ENCODE measurements at places on chromosomes 11 and 22.

- no peak for DNase-seq
These were observed 67.4 kb upstream of the RASSF10 start for GRCh38 chr11:12941671-12942070.

DNA sequence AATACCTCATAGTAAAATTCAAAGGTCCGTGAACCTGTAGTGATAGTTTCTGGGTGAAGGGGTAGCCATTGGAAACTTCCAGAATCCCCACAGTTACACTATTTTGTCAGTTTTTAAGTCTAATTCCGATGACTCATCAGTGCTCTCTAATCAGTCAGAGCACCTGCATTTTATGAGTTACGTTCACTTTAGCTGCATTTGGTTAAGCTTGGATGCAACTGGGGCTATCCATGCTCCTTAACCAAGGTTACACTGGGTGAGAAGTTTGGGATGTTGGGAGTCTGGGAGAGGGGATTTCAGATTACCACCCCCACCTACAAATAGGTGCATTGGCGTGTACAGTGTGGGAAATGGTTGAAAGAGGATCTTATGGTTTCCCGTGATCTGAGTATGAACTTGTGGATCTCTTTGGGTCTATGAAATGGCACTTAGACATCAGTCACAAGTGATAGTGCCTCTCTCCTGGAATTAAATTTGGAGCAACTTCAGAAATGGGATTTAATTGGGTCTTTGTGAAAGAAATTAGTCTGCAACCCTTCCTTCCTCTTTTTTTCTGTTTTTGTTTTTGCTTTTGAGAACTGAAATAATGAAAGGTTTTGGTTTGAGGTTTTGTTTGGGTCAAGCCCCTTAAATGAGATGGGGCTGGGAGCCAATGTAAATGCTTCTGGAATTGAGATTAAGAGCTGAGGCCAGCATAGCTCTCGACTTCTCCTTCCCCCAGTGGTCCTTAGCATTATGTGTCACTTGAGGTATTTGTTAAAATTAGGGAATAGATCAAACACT, 31.5 kb downstream of the EHF start:
- no peak for DNase-seq

DNA sequence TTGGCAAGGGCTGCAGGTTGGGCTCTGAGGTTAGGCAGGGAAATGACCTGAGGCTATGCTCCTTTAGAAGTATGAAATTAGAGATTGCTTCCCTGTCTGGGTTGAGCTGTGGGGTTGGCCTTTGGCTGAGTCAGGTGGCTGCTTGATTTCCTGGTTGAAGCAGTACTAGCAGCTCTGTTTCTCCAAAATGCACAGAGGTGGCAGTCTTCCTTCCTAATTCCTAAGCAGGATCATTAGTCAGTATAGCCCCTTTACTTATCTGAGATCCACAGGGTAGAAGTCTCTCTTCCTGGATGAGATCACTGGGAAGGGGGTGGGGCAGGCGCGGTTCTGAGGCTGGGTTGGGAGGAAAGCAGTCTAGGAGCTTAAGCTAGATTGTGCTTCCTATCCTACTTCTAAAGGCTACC, 1917.5 kb downstream of the LRRC4C start:
- DNase-seq = no peak

DNA sequence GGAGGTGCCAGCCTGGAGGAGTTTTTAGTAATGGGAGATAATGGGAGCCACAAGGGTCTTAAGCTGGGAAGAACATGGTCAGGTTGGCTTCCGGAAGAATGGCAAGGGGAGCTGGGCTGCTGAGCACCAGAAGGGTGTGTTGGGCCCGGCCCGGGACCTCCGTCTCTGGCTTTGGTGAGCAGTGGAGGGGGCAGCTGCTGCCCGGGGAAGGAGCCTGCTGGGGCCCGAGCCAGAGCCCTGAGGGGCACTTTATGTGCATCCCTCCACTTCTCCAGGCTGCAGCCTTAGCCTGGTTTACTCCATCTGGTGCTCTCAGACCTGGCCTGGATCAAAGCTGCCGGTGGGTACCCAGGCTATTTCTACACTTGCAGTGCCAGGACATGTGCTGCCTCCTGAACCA, 8.7 kb upstream of the NPAS4 start:
- no peak for DNase-seq

- DNase-seq = no peak
These were observed 31.6 kb downstream of the SIK2 start for GRCh38 chr11:111633756-111634362.

DNA sequence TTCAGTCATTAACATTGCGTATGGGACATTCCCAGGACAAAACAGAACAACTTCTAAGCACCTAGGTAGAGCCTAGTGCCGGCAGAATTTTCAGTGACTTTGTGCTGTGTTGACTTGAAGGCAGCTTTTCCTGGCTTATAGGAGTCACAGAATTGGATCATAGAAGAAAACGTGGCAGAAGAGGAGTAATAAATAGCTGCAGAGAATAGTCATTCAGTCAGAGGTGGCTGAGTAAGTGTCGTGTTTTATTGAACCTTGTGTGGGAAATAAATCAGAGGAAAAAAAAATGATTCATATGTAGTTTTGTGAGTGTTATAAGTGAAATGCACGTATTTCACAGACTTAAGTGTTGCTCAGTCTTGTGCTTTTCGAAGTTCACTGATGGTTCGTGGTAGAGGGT, 2.1 kb downstream of the BARX2 start:
- DNase-seq = no peak

- no peak for DNase-seq
These were observed 157.8 kb downstream of the NXPE2 start for GRCh38 chr11:114836161-114836560.

GRCh38 chr11:1399386-1400316, 9.9 kb downstream of the BRSK2 start:
- DNase-seq = no peak

DNA sequence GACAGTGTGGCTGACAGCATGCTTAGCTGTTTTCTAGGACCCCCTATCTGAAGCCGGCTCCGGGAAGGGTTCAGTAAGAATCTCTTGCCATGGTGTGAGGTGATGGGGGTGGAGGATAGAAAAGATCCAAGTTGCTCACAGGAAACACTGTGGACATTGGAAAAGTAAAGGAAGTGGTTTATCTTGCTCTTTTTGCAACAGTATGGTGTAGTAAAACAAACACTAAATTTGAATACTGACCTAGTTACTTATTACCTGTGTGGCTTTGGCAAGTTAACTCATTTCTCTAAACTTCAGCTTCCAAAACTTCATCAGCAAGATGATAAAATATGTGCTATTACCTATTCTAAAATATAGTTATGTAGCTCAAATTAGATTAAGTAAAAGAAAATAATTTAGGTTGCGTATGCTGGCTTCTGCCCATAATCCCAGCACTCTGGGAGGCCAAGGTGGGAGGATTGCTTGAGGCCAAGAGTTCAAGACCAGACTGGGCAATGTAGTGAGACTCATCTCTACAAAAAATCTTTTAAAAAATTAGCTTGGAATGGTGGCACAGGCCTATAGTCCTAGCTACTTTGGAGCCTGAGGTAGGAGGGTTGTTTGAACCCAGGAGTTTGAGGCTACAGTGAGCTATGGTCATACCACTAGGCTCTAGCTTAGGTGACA, 51.6 kb upstream of the APOA1 start:
- DNase-seq = no peak

DNA sequence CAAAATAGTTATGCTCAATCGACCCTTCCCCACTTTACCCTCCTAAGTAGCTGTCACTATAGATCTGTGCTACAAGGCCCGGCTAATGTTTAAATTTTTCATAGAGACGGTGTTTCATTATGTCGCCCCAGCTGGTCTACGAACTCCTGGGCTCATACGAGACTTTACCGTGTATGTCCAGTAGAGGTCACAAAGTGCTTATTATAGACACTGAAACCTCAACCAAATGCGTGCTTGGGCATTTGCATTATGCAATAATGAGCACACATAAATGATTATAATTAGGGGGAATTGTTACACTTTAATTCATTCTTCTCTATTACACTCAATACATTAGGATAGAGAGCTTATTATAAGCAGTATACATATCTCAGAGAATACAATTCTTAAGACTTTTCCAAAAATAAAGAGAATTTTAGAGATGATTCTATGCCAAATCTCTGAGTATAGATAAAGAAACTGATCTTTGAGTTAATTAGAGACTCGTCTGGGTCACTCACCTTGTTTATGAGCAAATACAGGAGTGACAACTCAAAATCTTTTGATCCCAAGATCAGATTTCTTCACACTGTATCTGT, 12.5 kb upstream of the MRPL16 start:
- no peak for DNase-seq

DNA sequence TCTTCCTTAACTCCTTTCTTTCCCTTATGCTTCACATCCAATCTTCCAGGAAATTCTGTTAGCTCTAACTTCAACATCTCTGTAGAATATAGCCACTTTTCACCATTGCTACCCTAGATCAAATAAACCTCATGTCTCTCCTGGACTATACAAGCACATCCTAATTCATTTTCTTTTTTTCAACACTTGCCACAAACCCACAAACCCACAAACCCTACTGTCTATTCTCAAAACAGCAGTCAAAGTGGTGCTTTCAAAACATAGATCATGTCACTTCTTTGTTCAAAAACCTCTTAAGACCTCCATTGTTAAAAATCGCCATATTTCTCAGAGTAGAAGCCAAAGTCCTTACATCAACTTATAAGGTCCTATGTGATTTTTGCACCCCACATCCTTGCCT, 94.3 kb downstream of the PIWIL4 start:
- no peak for DNase-seq

DNA sequence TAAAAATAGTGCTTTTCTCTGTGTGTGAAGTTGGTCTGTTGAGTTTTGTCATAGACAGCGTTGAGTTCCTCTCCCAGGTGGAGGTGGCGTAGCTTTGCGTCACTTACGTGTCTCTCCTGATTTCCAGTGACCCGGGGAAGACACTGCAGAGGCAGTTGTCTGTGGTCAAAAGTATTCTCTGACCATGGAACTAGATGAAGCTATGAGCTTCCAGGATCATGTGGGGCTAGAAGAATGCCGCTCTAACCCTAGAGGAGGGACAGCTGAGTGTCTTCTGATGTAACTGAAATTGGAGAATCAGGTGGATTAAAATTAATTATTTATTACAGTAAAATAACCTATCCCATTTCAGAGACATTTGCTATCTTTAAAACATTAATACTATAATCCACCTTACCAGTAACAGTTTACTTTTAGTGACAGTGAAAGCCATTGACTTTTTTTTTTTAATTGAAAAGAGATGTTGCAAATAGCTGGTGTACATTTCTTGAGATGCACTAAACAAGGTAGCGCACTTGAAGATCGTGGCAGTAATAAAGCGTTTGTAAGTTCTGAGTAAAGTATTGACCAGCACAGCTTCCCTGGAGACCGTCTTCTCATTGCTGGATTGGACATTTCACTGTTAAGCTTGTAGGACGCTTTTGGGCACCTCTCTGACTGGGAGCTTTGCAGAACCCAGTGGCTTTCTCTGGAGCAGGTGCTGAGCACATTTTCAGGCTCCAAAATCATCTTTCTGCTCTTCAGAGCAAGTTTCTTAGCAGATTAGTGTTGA, 9.7 kb downstream of the CAT start:
- DNase-seq = no peak

DNA sequence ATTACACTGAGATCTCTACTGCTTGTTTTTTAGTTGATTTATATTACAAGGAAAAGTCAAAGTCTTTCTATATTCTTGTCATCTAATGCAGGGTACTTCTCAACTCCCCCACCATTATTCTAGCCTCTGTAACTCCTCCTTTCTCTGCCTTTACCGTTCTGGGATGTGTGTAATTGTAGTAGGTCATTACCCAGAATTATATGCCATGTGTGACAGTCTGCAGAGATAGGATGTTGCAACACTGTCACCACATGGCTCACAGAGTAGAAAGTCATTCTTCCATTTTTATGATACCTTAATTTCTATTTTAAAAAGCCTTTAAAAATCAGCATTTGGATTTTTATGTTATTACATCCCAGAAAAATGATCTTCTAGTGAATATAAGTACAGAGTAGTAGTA, 32.7 kb downstream of the ZNF143 start:
- DNase-seq = no peak

DNA sequence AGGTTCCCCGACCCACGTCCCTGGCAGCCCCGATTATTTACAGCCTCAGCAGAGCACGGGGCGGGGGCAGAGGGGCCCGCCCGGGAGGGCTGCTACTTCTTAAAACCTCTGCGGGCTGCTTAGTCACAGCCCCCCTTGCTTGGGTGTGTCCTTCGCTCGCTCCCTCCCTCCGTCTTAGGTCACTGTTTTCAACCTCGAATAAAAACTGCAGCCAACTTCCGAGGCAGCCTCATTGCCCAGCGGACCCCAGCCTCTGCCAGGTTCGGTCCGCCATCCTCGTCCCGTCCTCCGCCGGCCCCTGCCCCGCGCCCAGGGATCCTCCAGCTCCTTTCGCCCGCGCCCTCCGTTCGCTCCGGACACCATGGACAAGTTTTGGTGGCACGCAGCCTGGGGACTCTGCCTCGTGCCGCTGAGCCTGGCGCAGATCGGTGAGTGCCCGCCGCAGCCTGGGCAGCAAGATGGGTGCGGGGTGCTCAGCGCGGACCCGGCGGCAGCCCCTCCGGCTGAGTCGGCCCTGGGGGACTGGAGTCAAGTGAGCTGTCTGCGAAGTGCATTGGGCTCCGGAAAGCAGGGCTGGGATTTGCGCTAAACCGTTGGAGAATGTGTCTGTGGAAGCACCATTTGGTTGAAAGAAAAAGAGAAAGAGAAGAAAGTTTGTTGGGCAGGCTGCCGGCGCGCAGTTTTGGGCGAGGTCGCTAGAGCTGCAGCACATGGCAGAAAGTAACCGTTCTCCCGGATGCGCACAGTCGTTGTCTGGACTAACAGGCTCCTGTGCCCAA, at the start of gene CD44:
CD44 (plus strand) TSS at position 229 of the 779 bp plus-strand sequence; CDS start at position 362, 133 bp downstream.
- peak; percentile 66 for DNase-seq

DNA sequence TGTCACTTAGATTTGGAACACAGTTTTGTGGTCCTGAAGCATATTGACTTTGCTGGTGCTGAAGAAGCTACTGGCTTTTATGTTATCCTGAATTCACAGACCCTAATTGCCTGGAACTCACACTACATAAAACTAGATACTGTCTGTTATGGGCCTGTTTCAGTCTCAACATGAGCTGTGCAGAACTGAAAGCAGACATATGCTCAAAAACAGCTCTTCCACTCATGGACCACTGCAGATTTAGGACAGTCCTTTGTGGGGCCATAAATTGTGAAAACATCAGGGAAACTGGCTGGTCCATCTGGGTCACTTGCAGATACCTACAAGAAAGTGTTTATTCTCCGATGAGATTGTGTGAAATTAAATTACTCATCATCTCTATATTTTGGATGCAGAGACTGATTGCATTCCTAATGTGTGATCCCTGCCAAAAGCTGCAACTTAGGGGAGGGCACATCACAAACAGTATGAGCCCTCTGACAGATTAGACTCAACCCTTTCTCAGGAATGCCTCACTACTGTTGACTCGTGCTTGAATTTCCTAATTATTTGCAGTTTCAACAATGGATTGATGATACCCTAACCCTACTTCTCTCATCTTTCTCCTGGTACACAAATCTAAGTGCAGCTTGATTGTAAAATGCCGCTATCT, 10.2 kb upstream of the CLNS1A start:
- no peak for DNase-seq

DNA sequence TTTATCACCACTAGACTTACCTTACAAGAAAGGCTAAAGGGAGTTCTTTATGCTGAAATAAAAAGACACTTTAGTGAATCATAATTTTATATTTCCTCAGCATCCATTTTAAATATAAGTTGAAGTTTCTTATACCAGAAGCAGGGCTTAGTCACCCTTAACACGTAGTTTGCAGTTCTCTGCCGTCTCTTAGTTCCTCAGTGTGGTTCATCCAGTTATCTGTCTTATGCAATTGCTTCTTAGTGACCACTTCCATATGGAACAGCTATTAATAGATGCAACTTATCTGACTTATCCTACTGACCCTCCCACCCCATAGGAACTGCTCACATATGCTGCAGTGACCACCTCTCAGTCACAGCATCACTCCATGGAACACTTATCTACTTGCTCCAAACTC, 11.7 kb upstream of the SLC36A4 start:
- DNase-seq = no peak

GRCh38 chr22:46018859-46019258, 41.9 kb upstream of the WNT7B start:
- DNase-seq = no peak
